ENCODE measurements at places on chromosomes 3 and 15.

GRCh38 chr15:99431661-99432091, 134.1 kb upstream of the MEF2A start:
- DNase-seq = no peak

DNA sequence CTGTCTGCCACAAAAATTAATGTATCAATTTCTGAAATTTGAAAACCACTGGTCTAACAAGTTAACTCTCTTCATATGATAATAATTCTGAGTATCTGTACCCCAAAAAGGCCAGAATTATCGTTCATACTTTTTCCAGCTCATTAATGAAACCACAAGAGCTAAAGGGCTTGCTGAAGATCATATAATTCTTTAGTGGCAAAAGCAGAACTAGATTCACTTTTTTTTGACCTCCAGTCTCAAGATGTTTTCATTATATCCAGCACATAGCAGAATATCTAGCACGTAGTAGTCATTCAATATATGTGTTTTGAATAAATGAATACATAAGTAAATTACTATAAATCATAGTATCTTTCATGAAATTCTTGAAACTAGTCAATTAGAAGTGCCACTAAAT, 246.7 kb upstream of the KCNH8 start:
- no peak for DNase-seq

GRCh38 chr3:46684891-46685290, 8.6 kb downstream of the ALS2CL start:
- no peak for DNase-seq

DNA sequence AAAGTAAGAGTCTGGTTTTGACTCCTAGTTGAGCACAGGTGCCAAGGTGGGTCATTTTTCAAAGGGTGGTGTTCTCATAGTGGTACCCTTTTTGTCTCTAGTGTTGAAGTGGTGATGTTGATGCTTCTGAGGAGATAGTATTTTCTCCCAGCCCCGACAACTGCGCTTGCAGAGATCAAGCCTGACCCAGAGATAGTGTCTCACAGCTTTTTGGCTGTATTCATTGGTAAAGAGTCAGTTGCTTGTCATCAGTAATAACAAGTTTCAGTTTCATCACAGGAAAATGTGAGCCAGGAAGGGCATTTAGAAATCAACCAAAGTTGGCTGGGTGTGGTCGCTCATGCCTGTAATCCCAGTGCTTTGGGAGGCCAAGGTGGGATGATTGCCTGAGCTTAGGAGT, 139.3 kb downstream of the NFKBIZ start:
- no peak for DNase-seq

- DNase-seq = no peak
These were observed 828.4 kb downstream of the TUSC7 start for GRCh38 chr3:117537949-117538348.

GRCh38 chr15:49372366-49372765, 50.7 kb upstream of the FGF7 start:
- no peak for DNase-seq

DNA sequence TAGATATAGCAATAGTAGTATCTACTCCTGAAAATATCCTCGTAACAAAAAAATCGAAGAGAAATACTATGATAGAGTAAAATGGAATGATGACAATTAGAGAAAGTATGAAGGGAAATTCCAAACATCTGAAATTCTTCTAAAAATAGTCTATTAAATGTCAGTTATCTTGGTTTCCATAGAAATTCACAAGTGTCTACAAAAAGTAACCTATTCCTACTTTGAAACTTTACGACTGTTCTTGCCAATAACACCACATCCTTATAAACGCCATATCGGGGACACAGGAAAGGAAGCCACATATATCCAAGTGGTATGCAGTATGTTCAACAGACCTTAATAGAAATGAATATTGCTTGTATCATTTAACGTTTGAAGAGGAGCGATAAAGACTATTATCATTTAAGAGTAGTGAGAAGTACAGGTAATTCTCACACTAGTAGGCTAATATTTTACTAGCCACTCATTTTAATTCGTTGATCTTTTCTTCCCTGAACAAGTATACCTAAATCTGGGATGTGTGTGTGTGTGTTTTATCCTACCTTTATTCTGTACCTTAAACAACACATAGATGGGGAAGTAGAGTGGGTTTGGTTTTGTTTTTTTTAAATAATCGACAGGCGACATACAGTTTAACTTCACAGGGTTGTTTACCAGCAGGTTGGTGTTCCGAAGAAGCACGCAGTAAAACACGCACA, 1.2 kb downstream of the GPR176 start:
- DNase-seq = no peak

DNA sequence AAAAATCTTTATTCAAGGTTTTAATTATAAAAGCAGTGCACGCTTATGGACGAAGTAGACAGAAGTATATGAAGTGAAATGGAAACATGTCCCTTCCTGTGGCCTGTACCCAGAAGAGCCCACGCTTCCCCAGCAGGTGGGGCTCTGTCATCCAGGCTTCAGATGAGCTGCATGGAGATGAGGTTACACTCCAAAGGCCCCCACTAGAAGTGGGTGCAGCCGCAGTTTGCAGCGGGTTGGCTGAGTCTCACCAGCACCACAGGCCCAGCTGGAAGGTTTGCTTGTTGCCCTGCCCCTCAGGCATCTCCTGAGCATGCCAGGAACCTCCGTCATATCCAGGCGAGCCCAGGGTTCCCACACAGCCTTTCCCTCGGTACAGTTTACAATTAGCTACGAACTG, 33.1 kb downstream of the PRR20G start:
- DNase-seq = no peak

GRCh38 chr3:38966811-38967692, 84.7 kb downstream of the SCN11A start:
- DNase-seq = no peak

DNA sequence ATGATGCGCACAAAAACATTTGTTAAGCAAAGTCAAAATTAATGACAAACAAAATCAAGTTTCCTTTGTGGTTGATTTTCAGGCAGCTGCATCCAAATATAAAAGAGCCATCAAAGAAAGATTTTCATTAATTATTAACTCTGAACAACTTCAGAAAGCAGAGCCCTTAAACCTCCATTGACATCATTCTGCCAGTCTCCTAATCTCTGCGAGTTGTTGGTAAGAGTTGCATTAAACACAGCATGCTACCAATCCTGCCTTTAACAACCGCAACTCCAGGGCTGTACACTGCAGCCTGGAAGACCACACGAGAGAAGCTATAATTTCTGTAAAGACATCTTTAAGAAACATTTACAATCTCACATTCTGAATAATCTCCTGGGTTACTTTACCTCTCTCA, 204.6 kb downstream of the NR2F2 start:
- no peak for DNase-seq

GRCh38 chr3:116812949-116813348, 103.4 kb downstream of the TUSC7 start:
- DNase-seq = no peak

All from glomerular endothelial cell (primary cell).